ENCODE measurements at places on chromosomes 12 and 14. TPM values are rescaled to one million over a fixed set of nuclear protein-coding genes. Genes with fewer than 3 reads are reported as not detected.

The TUNAR gene
- not detected for total RNA-seq

The FGD6 gene
- total RNA-seq: 19.9 TPM

The REM2 gene
- total RNA-seq: not detected

The LYZ gene
- 1.0 TPM for total RNA-seq

The ACRBP gene
- 0.14 TPM for total RNA-seq

The NGB gene
- not detected for total RNA-seq

The ARG2 gene
- 9.2 TPM for total RNA-seq

The MMP17 gene
- 21.2 TPM for total RNA-seq

The NINJ2 gene
- 0.57 TPM for total RNA-seq

The AQP2 gene
- total RNA-seq: not detected

The NAP1L1 gene
- 390 TPM for total RNA-seq

The ENO2 gene
- total RNA-seq: 8.2 TPM

The SLC6A15 gene
- total RNA-seq: 10.2 TPM

The BCL11B gene
- not detected for total RNA-seq

The CLEC6A gene
- not detected for total RNA-seq

The PLD4 gene
- total RNA-seq: not detected

The IL22 gene
- total RNA-seq: not detected

The CCDC175 gene
- total RNA-seq: not detected

The DAO gene
- total RNA-seq: not detected

The HSPA2 gene
- total RNA-seq: 19.2 TPM

The RBM25 gene
- 37.4 TPM for total RNA-seq

The EML1 gene
- total RNA-seq: 64.9 TPM

The LRRK2 gene
- total RNA-seq: 1.1 TPM

The CLEC7A gene
- total RNA-seq: 0.14 TPM

The CTSG gene
- total RNA-seq: not detected

The MFAP5 gene
- total RNA-seq: 0.86 TPM

The CCDC198 gene
- not detected for total RNA-seq

The GPR162 gene
- total RNA-seq: 1.1 TPM

The DIO2 gene
- total RNA-seq: 29.6 TPM

Measured in placental pericyte (primary cell).